ENCODE measurements at places on chromosomes 5 and 9.
A peak's percentile ranks its signal among the peaks of the same experiment; 100 is the strongest.

DNA sequence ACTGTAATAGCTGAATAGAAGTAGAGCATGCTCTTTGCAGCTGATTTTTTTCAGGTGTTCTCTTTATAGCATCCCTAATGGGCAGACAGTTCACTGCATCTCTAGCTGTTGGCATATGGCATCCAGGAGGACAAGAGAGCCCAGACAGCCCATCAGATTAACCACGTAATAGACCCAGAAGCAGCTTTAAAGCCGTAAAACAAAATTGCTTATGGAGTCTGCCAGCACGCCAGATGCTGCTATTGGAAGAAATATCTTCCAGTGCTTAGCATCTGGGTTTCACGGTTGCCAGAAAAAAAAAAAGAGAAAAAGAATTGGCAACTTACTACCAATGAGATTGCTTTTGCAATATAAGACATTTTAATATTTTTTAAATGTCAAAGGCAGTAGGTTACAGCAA, 869.4 kb upstream of the NUDT12 start:
- DNase-seq, result no peak

DNA sequence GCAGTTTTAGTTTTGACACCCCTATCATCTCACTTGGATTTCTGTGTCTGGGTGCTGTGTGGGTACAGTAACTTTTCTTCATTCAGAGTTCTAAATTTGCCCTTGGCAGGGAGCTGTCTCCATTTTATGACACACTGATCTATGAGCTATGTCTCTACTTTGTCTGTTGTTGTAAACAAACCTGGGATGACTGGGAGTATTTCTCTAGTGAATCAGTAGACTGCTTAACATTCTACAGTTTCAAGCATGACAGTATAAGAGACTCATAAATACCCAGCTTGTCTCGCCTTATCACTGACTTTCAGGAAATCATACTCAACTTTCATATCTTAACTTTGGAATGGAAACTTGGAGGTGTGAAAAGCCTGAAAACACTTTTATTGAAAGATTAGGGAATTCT, 212.1 kb upstream of the NUDT12 start:
- DNase-seq, result no peak

DNA sequence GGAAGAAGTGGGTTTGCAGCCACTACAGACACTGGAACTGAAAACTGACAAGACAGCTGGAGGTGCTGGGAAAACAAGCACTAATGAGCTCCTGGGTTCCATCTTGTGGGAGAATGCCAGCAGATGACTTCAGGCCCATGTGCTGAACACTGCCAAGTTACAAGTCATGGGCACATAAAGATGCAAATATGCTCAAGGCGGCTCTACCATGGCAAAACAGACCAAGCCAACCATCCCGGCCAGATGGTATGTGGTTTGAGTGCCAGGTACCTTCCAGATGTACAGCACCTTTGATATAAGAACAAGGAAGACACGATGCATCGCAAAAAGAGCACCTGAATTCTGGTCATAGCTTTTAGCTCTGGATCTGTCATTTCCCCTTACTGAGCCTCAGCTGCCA, 19.9 kb downstream of the TNFSF8 start:
- DNase-seq, result no peak

- no peak for DNase-seq
Measured at GRCh38 chr9:77946969-77947620, 84.5 kb downstream of the GNAQ start.

DNA sequence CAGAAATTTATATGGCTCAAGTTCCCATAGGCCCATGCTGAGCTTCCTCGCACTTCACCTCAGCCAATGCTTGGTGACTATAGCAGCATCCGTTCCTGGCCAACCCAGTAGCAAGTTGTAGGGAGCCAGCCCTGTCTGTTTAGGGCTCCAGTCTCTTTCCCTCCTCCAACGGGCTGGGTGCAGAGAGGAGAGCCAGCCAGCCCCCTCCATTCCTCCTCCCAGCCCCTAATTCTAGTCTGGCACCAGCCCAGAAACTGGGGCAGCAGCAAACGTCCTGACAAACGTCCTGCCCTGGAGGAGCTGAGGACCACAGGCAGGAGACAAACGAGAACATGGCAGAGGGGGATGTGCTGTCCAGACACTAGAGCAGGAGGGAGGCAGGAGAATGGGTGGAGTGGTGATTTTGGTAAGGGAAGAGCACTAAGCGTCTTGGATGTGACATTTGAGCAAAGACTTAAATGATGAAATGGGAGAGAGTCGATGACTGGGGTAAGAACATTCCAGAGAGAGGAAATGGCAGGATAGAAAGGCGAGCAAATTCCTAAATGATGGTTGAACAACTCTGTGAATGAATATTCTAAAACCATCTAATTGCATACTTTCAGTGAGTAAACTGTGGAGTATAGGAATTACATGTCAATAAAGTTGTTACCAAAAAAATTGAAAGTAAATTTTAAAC, 222.5 kb upstream of the DAPK1 start:
- no peak for DNase-seq

- no peak for DNase-seq
Measured at GRCh38 chr5:73997960-73998359, 372.0 kb downstream of the ARHGEF28 start.

GRCh38 chr5:52789851-52790250, 2.1 kb downstream of the ITGA1 start:
- DNase-seq, result no peak

- peak; percentile 35 for DNase-seq
Measured at GRCh38 chr5:132662925-132663770, 5.2 kb downstream of the IL13 start.

DNA sequence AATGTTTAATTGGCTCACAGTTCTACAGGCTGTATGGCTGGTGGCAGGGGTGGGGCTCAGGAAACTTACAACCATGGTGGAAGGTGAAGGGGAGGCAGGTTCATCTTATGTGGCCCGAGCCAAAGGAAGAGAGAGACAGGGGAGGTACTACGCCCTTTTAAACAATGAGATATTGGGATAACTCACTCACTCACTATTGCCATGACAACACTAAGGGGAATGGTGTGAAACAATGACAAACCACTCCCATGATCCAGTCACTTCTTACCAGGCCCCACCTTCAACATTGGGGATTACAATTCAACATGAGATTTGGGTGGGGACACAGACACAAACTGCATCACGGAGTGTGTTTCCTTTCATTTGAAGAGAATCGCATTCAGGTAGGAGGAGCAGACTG, 220.9 kb downstream of the GADD45G start:
- no peak for DNase-seq

DNA sequence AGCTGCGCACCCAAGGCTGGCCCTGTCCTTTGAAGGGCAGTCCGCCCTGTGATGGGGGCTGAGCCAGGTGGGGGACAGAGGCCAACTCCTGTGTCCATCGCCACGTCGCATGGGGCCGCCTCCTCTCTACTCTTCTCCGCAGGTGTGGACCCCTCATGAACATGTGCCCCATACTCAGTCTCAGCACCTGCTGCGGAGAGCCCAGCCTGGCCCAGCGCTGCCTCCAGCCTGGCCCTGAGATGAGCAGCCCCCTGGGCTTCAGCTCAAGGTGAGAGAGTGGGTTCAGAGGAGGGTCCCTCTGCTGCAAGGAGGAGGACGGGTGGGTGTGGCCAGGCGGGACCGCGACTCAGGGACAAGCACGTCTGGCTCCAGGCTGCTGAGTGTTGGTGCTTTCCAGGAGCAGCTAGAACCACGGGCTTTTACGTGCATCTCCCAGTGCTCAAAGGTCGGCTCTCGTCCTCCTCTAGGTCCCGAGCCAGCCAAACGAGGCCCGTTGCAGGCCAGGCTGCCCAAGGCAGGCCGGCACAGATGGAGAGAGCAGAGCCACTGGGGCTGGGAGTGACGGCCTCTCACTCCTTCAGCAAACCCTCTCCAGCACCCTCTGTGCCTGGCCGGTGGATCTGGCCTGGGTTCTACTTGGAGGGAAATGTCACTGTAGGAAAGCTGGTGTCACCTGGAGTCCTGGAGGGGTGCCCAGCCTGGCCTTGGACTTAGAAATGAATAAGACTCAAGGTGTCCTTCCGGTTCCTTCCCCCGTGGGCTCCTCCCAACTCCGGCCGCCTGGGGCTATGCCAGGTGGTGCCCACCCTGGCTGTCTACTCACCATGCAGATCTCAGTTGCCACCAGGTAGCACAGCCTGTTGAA, 48.9 kb upstream of the RNF130 start:
- DNase-seq, result no peak

- DNase-seq, result no peak
Measured at GRCh38 chr9:71637375-71637774, 130.9 kb downstream of the CEMIP2 start.

- DNase-seq, result no peak
Measured at GRCh38 chr9:137664676-137665075, 45.9 kb downstream of the EHMT1 start.

DNA sequence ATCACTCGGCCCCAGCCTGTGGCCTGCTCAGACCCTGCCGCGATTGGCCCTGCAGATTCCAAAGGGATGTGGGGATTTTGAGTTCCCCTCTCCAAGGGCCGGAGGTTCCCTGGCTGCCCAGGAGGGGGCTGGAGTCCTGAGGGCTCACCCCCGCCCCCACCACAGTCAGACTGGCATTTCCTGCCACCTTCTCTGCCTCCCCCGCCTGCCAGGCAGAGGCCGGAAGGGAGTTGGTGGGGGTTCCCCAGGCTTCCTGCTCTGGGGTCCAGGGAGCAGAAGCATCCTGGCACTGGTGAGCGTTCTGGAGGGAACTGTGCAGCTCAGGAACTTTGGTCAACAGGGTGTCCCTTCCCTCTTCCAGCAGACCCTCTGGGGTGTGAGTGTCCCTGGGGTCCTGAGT, 70.6 kb downstream of the RXRA start:
- no peak for DNase-seq

- no peak for DNase-seq
Measured at GRCh38 chr9:81632599-81632998, 56.7 kb downstream of the TLE1 start.

DNA sequence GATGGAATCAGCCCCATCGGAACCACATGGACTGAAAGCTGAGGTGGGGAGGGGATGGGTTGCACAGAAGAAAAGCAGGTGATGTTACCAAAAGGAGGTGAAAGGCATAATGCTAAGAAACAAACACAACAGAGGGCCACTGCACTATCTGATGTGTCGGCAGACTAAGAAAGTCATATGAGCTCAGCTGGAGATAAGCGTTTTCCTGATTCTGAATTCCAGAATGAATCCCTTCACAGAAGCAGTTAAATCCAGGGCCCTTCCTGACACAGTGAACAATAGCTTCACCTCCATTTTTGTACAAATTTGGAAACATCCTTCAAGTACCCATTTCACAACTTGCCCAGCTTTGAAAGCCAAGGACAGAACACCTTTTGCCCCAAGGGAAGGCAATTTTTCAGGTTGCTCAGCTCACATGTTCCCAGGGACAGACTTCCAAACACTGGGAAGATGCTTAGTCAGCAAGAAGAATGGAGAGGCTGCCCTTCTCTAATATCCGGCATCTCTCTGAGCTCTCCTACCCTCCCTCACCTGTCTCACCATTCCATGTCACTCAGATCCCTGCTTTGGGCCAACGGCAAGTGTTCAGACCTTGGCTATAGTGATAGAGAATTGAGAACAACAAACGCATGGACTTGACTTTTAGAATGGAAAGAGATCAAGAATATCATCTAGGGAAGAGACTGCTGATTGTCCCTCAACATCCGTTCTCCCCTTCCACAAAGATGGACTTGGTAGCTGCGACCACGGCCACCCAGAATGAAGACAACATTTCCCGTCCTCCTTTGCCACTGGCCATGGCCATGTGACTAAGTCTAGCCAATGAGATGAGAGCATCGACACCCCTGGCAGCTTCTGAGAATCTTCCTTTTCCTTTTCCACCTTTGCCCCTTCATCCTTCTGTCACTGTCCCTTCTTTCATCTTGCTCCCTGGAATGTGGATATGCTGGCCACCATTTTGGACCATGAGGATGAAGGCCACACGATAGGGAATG, 68.6 kb upstream of the IL17B start:
- no peak for DNase-seq

DNA sequence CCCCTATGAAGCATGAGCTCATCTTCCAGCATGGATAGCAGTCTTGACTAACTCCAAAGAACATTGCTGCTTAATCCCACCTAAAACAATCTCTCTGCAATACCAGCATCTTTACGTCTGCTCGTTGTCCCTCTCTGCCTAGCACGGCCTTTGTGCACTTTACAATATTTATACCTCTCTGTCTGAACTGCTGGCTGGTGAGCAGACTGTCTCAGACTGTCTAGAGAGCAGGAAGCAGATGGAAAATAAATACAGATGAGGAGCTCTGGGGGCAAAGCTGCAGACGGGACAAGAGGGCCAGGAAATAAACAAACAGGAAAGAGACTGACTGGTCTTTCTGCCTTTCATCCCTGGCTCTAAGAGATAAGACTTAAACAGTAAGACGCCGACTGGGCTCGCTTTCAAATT, 224.8 kb downstream of the ENC1 start:
- DNase-seq, result no peak

GRCh38 chr5:35488055-35488454, 129.6 kb upstream of the SPEF2 start:
- no peak for DNase-seq

- peak; percentile 74 for DNase-seq
Measured at GRCh38 chr5:36870399-36871040, 6.0 kb upstream of the NIPBL start.

DNA sequence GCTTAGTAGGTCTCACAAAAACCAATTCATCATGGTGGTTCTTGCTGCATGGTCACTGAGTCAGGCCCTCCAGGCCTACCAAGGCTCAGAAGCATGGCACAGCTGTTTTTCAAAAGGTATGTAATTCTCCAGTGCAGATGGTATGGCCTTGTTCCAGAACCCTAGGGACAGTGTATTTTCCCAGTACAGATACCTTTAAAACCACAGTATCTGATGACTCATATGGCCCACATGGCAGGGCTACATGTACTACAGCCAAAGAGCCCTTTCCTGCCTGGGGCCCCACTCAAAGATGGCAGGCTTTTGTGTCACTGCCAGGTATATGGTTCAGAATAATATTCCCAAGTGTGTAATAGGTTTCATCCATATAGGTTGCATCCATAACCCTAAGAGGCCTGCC, 16.5 kb downstream of the CSF2 start:
- DNase-seq, result peak; percentile 95

GRCh38 chr5:10673017-10673389, 88.0 kb downstream of the DAP start:
- no peak for DNase-seq

- DNase-seq, result no peak
Measured at GRCh38 chr9:113481176-113481787, 17.8 kb downstream of the RGS3 start.

DNA sequence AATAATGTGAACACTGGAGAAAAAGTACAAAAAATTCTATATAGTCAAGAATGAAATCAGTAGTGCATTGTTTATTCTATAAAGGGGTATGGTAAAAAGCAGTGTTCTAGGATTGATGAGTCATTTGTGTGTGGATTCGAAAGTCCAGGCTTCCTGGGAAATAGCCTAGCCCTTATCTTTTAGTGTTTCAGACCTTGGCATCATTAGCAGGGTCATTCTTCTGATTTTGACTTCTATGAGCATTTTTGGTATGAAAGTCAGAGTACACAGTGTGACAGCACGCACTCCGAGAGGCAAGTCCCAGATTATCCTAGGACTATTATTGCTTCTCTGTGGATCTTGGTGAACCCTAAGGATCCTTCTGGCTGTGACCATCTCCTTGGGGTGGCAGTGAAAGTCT, 16.9 kb downstream of the PCSK5 start:
- DNase-seq, result no peak

- DNase-seq, result no peak
Measured at GRCh38 chr5:169258372-169259000, 42.5 kb downstream of the SLIT3 start.

All from SW480 (cell line).